AG04450 (cell line): ENCODE measurements at places on chromosomes 1 and 21.

- no peak for DNase-seq
These were observed 84.0 kb downstream of the FMO4 start for GRCh38 chr1:171397851-171398469.

GRCh38 chr1:194056169-194056568, 869.8 kb upstream of the B3GALT2 start:
- no peak for DNase-seq

GRCh38 chr1:205576011-205576410, 55.8 kb downstream of the ELK4 start:
- no peak for DNase-seq

DNA sequence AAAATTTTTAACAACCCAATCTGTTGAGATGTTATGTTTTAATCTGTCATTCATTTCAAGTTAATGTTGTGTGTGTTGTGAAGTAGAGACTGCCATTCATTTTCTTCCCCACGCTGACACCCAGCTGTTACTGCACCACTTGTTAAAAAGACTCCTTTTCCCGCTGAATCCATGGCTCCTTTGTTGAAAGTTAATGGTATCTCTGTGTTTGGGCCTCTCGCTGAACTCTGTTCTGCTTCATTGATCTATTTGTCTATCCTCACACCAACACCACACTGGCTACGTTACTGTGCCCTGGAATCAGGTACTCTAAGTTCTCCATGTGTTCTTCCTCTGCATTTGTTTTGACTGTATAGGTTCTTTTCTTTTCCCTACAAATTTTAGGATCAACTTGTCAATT, 58.2 kb downstream of the PDE9A start:
- DNase-seq: no peak

DNA sequence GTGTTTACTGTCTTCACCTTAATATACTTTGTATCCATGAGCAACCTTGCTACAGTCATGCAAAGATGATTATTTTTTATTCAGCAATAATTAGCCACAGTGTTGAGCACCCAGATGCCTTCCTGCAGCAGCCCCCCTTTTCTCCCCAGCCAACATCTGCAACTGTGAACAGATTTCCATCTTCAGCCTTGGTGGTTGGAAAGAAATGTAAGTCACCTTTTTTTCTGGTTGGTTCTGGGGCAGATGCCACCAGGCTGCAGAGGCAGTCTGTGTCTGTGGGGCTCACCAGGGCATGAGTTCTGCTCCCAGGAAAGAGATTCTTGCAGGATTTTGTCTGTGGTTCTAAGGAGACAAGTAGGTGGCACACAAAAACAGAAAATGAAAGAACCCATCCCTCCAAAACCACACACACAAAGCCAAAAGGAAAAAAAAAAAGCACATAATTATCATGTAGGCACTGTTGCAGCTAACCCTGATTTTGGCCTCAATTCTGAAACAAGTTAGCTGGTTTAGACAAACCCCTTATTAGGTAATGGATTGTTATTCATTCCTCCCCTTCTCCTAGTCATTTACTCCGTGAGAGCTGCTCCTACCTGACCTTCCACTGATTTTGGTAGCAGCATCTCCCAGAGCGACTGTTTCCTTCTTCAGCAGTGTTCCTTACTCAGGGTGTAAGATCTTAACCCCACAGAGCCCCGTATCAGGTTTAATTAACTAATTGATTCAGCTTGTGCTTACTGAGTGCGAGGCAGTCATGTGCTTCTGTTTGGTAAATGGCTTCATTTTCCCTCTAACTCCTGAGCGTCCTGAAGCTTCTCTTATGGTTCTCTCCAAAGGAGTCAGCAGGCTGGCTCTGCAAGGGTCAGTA, 36.5 kb downstream of the GALNT2 start:
- no peak for DNase-seq

- DNase-seq: no peak
These were observed 368.5 kb upstream of the DPYD start for GRCh38 chr1:98289311-98289710.

DNA sequence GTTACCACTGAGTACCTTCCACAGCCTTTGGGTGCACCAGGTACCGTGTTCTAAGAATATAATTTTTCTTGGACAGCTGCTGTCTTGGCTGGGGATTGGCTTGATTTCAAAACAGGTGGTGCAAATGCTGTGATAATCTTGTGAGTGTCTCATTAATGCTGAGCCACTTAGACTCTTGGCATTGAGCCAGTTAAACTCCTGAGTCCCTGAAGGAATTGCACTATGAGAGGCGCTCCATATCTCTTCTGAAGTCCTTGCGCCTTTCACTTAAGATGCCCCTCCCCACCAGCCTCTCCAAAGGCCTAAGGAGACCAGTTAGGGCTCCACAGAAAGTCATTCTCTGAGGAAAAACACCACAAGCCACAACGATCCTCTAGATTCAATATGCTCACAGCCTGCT, 51.0 kb downstream of the BACH1 start:
- DNase-seq: no peak

- DNase-seq: no peak
These were observed 1.6 kb downstream of the CDC42 start for GRCh38 chr1:22053861-22054770.

DNA sequence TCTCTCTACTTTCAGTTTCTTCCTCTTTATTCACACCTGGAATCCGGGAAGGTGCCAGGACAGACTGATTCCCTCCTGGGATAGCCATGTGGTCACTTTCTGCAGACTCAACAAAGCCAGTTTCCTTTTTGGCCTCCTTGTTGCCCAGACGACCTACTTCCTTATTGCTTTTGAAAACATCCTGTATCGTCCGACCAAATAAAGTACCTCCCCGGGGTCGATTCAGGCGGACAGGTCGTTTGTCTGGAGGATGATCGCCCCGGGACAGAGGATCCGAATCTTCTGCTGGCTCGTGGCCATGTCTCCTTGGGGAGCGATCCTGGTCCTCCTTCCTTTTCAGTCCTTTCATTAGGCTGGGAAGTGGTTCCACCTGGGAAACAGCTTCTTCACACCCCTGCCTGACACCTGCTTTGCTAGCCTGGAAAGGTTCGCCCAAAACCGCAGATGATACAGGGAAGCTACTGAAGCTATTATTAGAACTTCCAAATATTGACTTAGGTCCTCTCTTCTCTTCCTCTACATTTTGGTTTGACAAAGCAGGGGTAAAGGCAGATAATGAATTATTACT, 1.2 kb downstream of the MCM3AP start:
- no peak for DNase-seq

- DNase-seq: no peak
These were observed 73.8 kb downstream of the BCAR3 start for GRCh38 chr1:93607814-93608186.

- no peak for DNase-seq
These were observed 107.2 kb downstream of the KCNK1 start for GRCh38 chr1:233721004-233721595.

DNA sequence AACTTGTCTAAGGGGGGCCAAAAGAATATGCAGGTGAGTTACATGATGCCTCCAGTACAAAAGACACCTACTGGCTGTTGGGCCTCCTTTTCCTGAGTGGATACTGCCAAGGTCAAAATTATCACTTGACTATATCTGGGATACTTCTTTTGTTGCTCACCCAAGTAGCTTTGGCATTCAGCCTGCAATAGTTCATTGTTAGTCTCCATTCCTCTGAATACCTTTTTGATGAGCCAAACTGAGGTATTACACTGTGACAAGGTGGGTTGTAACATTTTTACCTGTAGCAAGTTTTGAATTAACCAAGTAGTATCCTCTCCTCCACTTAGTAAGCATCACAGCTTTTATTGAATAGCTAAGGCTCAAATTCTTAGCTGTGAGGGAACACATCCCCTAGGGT, 408.0 kb downstream of the LRRIQ3 start:
- no peak for DNase-seq

DNA sequence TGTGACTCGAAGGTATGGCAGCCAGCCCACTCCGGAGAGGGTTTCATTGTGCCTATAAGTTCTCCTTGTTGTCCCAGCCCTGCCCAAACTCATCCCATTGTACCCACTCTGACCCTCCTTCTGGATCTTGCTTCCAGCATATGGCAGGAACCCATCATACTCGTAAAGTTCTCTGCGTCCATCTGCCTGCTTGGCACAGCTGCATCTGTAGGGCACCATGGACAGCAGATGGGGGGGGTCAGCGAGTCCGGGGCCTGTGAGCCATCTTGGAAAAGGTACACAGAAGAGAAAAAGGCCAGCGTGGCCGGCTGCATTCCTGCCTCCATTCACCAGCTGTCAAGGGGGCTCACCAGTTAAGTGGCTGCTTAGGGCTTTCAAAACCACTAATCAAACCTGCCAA, 94.9 kb upstream of the IGSF21 start:
- DNase-seq: no peak

- DNase-seq: no peak
These were observed 425.6 kb upstream of the NCAM2 start for GRCh38 chr21:20572582-20572981.

DNA sequence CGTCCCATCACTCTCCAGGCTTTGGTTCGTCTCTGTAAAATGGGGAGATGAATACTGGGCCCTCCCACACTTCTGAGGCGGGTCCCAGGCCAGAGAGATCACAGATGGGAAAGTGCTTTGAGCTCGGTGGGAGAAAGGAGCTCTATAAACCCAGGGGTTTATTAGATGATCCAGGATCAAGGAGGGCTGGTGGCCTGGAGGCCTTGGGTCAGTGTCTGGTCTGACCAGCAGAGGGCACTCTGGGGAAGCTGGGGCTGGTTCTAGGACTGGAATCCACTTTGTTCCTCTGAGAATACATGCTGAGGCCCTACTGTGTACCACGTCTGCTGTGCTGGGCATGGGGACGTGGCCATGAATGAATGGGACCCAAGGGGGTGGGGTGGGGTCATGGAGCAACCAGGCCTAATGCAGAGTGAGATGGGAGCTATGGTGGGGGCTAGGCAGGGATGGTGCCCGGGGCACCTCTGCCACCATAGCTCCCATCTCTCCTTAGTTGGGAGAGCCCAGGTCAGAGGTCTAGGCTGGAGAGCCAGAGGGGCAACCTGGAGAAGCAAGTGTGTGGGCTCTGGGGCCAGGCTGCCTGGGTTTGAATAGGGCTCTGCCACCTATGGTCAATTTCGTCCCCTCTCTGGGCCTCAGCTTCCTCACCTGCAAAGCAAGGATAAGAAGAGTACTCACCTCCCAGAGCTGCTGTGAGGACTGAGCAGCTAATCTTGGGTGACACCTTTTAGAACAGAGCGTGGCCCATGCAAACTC, 9.0 kb upstream of the FAM131C start:
- DNase-seq: no peak
